ENCODE measurements at places on chromosomes 5 and 9. TPM values are rescaled to one million over a fixed set of nuclear protein-coding genes. Genes with fewer than 3 reads are reported as not detected.

DNA sequence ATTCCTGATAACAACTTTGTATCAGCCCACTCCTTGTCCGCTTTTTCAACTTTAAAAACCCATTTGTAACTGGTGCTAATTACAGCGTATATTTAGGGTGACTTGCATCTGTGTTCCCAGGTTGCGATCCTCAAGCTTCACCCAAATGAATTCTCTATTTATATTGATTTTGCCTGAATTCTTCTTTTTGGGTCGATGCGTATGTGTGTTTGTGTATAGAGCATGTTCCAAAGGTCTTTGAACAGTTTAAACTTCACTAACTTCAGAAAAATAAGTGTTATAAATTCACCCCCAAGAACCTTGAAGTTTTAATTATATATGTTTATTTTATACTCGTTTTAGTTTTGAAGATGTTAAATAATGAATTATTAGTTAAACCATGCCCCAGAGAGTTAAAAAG, 16.1 kb upstream of the SPATA31D4 start:
- DNase-seq = no peak

- no peak for DNase-seq
These were observed 200.7 kb downstream of the SLC12A2 start for GRCh38 chr5:128284236-128284635.

DNA sequence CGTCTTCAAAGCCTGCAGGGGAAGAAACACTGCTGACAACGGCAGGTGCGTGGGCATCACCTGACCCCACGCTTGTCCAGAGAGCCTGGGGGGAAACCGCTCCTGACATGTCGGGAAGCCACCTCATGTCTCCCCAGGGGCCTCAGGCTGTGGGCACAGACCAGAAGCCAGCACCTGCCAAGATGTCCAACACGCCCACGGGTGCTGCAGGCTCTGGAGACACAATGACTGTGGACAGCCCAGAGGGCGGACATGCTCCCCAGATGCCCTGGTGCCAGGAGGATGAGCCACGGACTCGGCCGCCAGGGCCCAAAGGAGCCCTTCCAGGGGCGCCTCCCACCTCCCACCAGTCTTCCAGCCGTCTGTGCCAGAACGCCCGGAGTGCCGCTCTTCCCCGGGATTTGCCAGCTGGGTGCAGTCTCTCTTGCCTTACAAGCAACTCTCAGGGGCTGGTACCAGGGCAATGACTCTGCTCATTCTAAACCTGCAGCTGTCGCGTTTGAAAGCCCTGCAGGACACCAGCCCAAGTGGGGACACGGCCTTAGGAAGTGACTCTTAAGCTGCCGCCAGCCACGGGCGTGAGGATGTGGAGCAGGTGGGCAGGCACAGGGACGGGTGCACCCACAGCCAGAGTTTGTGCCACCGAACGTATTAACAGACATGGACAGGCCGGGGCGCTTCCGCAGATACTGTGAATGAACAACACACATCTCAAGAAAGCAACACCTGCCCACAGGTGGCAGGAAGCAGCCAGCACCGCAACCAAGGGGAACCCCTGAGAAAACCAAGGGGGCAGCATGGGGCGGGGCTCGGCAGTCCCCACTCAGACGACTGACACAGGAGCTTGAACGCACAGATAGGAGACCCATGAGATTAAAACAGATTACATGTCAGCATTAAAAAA, 6.8 kb upstream of the LHX3 start:
- no peak for DNase-seq

GRCh38 chr9:117691367-117691766, 12.8 kb upstream of the TLR4 start:
- DNase-seq = no peak

- DNase-seq = no peak
These were observed 2.6 kb upstream of the F2RL1 start for GRCh38 chr5:76816110-76816831.

GRCh38 chr5:97888439-97888838, 705.4 kb upstream of the RIOK2 start:
- no peak for DNase-seq

DNA sequence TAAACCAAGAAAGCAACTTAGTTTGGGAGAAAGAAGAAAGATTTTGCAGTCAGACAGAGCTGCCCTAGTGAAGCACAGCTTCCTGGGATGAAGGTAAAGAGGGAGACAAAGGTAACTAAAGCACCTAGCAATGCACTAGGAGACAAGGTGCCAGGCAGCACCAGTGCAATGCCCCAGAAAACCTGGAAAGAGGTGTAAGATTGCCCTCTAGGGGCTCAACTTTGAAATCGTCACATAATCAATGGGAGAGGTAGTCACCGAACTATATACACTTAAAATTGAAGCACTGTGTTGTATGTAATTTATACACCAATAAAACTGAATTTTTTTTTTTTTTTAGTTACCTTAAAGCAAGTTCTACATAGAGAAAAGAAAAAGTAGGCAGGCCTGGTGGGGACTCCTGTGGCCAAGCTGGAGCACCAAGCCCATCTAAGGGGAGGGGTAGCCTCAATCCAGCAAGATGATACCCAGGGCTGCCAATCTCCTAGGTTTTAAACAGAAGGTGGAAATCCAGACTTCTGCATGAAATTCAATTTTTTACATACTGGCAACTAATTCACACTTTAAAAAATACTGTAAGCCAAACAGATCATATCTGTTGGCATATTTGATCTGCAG, 48.2 kb downstream of the CDK5RAP2 start:
- no peak for DNase-seq

GRCh38 chr5:142517840-142518239, 168.1 kb downstream of the FGF1 start:
- DNase-seq = no peak

DNA sequence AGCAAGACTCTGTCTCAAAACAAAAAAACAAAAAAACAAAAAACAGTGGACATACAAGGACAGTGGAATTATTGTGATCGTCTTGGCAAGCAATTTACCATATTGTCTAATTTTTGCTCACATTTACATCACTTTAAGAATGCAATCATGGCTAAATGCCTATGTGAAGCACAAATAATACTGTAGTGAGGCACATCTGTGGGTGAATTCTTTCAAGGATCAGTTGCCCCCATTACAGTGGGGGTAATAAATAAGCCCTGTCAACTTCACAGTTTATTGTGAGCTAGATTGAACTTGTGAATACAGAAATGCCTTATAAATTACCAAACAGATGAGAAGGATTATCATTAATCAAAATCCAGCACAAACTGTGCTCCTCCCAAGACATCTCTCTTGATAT, 150.2 kb upstream of the PAPPA start:
- no peak for DNase-seq

- no peak for DNase-seq
These were observed 24.5 kb downstream of the IGIP start for GRCh38 chr5:140150201-140150600.

- no peak for DNase-seq
These were observed 72.7 kb downstream of the NTNG2 start for GRCh38 chr9:132234535-132234934.

DNA sequence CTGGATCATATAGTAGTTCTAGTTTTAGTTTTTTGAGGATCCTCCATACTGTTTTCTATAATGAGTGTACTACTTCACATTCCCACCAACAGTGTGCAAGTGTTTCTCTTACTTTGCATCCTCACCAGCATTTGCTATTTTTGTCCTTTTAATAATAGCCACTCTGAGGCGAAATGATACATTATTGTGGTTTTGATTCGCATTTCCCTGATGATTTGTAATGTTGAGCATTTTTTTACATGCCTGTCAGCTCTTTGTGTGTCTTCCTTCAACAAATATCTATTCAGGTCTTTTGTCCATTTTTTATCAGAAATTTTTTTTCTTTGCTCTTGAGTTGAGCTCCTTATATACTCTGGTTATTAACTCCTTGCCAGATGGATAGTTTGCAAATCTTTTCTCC, 114.0 kb downstream of the ADAMTSL1 start:
- DNase-seq = no peak

DNA sequence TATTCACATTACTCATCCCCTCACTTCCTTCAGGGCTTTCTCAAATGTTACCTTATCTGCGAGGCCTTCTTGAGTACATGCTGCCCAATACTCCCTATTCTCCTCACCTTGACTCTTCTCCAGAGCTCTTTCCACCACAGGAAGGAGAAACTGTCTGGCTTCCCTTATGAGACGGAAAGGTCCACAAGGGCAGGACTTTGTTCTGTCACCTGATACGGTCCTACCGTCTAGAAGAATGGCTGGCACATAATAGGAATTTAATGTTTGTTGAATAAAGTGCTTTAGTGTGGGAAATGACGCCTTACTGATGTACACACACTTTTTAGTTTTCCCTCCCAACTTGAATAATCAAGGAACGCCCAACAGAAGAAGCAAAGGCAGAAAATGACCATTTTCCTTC, 52.5 kb downstream of the PFDN1 start:
- DNase-seq = no peak

CAMK2A gene
- 0.24 TPM for total RNA-seq

PCDHA1 gene
- 2.6 TPM for total RNA-seq

CDX1 gene
- 3.4 TPM for total RNA-seq

CMYA5 gene
- total RNA-seq = 33.8 TPM

CDH12 gene
- total RNA-seq = 2.3 TPM

PCDHAC2 gene
- 15.5 TPM for total RNA-seq

OGN gene
- 4.9 TPM for total RNA-seq

ERMP1 gene
- 25.7 TPM for total RNA-seq
